Lung microvascular endothelial cell (primary cell): ENCODE measurements at places on chromosomes 6 and 20.

GRCh38 chr6:38143191-38144150 lies 323.9 kb downstream of the ZFAND3 start:
- no peak for DNase-seq

- no peak for DNase-seq
These were observed 184.5 kb downstream of the COL21A1 start for GRCh38 chr6:56062836-56063235.

DNA sequence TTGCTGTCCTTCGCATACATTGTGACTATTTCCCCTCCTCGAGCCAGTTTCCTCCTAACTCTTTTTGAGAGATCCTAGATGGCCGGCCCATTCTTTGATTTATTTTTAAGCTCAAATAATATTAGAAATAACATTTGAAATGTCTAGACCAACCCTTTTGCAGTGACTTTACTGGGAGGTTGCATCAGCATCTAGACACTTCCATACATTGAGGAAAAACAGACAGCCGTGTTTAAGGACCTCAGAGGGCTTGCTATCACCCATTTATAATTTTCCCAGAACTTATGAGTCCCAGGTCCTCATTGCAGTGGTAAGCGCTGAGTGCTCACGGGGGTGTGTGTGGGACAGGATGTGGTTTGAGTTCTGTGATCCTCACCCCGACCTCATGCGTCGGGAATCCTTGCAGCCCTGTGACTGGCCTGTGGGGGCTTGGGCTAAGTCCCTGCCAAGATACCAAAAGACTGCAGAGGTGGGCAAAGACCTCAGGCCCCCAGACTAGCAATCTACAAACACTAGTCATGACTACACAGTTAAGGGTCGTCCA lies at the start of gene GPX5:
TSS of gene GPX5 (plus strand) at position 386 of the 544 bp plus-strand sequence. CDS start at position 519, 133 bp downstream.
- no peak for DNase-seq

DNA sequence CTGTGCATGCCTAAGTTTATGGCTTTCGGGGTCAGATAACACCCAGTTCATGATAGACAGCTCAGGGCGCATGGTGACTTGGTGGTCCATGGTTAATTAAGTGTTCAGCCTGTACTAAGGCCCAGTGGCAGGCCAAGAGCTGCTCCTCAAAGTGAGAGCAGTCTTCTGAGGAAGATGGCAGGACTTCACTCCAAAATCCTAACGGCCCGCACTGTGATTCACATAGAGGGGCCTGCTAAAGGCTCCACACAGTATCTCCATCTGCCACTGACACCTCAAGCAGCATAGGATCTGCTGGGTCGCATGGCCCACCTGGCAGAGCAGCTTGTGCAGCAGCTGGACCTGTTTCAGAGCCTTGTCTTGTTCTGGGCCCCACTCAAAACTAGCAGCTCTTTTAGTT lies 10.6 kb upstream of the CST7 start:
- no peak for DNase-seq
